Stimulated activated naive CD4-positive, alpha-beta T cell treated with Interleukin-2 at 50 U/mL for 16 hours (primary cell): ENCODE measurements at places on chromosomes 2 and 18.

DNA sequence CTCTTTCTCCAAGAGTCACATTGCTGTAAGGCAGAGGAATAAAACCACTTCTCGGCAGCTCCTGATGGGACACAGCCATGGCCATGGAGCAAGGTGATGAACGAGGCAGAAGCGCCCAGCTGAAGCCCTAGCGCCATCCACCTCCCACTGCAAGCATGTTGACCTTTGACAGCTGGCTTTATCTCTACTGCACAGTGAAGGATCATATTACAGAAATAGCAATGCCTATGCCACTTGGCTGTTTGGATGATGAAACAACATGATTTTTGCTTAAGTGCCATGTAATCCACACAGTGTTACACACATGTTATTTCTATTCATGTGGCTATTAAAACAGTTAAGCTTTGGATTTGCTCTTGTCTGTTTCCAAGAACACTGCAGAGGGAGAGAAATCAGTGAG is 167.7 kb downstream of the VAPA start:
- no peak for DNase-seq

GRCh38 chr2:217160103-217160743 is 300.4 kb upstream of the TNP1 start:
- no peak for DNase-seq

GRCh38 chr18:57422313-57422872 is 12.8 kb upstream of the ONECUT2 start:
- no peak for DNase-seq

GRCh38 chr2:228503731-228504130 is 322.2 kb upstream of the SPHKAP start:
- DNase-seq: no peak
